ENCODE measurements at places on chromosomes 4 and X. TPM values are rescaled to one million over a fixed set of nuclear protein-coding genes. Genes with fewer than 3 reads are reported as not detected.
A peak's percentile ranks its signal among the peaks of the same experiment; 100 is the strongest.

The SSX1 gene
- polyA plus RNA-seq, result not detected

The BBS7 gene
- 28.2 TPM for polyA plus RNA-seq

DNA sequence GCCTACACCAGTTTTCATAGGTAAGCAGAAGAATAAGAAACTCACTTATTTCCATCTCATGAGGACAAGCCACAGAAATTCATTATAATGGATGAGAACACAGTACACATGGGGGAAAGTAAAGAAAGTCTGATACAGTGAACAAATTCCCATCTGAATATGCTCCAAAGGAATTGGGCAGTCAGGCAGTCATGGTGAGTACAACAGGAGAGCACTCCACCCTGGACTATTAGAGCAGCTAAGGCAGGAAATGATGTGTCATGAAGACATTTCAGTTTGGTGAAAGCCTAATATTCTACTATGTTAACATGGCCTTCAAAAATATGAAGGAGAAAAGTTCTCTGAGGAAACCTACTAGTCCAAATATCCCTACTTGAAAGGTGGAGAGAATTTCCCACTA is 92.0 kb upstream of the PRDX4 start:
- H3K4me1 ChIP-seq, result no peaks in the 10 kb centered on the region
- H3K36me3 ChIP-seq, result no peaks in the 10 kb centered on the region
- H3K27ac ChIP-seq, result no peak overlapping the region

- DNase-seq, result peak; percentile 55
- H3K27ac ChIP-seq, result peak overlapping the region; percentile 76
- no peaks in the 10 kb centered on the region for H3K27me3 ChIP-seq
- H3K4me3 ChIP-seq, result peak overlapping the region; percentile 61
- no peaks in the 10 kb centered on the region for H3K36me3 ChIP-seq
- peaks cover 4% of the 10 kb centered on the region for H3K4me1 ChIP-seq
These were observed 385 bp downstream of the DCLK2 start for GRCh38 chr4:150078579-150079080.

GRCh38 chr4:139734201-139734874 is 68.7 kb downstream of the MGST2 start:
- H3K36me3 ChIP-seq, result no peaks in the 10 kb centered on the region
- peak overlapping the region; percentile 45 for H3K4me3 ChIP-seq
- no peaks in the 10 kb centered on the region for H3K27me3 ChIP-seq
- no peak for DNase-seq
- peak overlapping the region; percentile 87 for H3K27ac ChIP-seq

- no peak overlapping the region for H3K27ac ChIP-seq
- DNase-seq, result no peak
- no peak overlapping the region for H3K4me3 ChIP-seq
These were observed 71.0 kb downstream of the SLC10A6 start for GRCh38 chr4:86778175-86778574.

GRCh38 chrX:49915361-49916222 is 6.8 kb upstream of the CLCN5 start:
- no peak for DNase-seq
- H3K27ac ChIP-seq, result no peak overlapping the region
- no peaks in the 10 kb centered on the region for H3K27me3 ChIP-seq

Measured in left lung (tissue), 14 donors.